ENCODE measurements at places on chromosomes 6 and 20.

- no peak for DNase-seq
These were observed 302.6 kb upstream of the NRSN1 start for GRCh38 chr6:23823421-23823820.

DNA sequence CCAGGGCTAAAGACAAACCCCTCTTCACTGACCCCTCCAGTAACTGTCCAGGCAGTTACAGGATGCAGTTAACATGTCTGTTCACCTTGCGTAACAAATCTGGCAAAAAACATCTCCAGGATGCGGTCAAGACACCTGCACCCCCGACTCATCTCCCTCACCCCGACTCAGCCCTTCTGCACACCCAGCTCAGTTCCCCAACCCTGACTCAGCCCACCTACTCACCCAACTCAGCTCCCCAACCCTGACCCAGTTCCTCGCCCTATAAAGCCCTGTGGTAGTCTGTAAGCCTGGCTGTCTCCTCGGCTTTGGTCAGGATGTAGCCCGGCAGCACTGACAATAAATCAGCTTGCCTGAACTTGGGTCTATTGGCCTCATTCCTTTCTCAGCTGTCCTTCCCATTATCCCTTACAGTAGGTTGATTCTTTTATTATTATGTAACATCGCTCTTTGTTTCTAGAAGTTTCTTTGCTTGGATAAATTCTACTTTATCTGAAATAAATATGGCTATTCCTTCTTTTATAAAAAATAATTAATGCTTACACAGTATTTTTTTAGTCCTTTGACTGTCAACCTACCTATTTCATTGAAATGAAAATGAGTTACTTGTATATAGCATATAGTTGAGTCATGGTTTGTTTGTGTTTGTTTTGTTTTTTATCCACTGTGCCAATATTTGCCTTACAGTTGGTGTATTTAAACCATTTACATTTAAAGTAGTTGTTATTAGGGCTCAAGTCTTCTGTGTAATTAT, 12.9 kb upstream of the ADTRP start:
- DNase-seq, result no peak

GRCh38 chr20:21246161-21246560, 57.0 kb upstream of the XRN2 start:
- no peak for DNase-seq

GRCh38 chr20:59634435-59635005, 30.2 kb downstream of the PHACTR3 start:
- no peak for DNase-seq

DNA sequence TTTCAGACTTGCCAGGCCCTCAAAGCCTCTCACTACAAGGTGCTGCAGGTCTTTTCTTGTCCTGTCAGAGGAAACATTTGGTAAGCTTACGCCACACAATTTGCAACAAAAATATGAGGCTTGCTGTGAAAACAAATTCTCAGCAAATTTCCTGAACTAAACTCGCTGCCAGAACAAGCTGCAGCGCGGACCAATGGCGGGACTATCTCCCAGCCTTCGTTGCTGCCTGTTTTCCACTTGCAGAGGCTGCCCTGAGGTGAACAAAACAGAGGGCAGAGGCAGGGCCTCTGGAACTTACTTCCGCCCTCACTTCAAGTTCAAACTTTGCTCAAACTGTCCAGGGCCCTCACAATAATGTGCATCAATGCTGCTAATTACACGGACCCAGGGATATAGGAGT, 12.4 kb downstream of the UQCC2 start:
- DNase-seq, result no peak

DNA sequence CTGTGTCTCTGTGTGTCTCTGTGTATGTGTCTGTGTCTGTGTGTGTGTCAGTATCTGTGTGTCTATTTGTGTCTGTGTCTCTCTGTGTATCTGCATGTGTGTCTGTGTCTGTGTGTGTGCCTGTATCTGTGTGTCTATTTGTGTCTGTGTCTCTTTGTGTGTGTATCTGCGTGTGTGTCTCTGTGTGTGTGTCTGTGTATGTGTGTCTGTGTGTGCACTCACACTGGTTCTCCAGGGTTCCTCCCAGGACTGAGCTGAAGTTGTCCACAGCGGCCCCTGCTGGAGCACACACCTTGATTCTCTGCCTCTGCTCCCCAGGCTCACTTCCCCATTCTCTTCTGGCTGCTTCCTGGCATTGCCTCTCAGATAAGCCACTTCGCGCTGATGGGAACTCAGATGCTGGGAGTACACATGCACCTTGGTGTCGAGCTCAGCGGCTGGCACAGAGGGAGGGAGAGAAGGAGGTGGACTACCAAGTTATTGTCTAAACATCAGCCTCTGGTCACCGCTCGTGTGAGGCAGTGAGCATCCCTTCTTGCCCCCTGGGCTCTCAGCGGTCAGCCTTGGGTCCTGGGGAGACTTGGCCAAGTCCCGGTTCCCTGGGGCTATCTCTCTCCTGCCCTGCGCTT, 104.9 kb upstream of the NXT1 start:
- no peak for DNase-seq

DNA sequence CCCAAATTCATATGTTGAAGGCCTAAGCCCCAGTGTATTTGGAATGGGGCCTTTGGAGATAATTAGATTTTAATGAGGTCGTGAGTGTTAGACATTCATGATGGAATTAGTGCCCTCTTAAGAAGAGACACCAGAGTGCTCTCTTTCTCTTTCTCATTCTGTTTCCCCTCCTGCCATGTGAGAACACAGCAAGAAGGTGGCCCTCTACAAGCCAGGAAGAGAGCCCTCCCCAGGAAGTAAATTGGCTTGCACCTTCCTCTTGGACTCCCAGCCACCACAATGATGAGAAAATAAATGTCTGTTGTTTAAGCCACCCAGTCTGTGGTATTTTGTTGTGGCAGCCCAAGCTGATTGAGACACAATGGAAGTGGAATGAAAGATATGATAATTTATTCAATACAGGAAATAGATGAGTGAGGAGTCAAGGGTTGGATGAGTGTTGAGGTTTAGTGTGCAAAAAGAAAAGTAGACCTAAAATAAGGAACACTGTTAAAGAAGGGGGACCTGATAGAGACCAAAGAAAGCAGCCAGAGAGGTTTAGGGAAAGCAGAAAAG, 25.9 kb upstream of the ATXN1 start:
- DNase-seq, result no peak

DNA sequence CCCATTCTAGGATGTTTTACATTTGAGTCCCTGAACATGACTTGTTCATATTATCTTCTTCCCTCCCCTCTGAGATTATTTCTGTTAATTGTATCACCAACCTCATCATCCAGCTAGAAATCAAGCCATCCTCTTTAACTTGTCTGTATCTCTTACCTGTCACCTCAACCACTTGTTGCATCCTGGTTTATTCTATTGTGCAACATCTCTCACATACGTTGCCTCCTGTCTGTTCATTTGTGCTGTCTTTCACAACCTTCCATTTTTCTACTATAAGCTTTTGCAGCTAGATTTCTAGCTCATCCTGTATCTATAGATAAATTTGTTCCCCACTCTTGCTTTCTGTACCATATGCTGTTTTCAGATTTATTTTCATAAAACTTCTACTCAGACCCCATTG, 183.7 kb downstream of the MCHR2 start:
- DNase-seq, result no peak

DNA sequence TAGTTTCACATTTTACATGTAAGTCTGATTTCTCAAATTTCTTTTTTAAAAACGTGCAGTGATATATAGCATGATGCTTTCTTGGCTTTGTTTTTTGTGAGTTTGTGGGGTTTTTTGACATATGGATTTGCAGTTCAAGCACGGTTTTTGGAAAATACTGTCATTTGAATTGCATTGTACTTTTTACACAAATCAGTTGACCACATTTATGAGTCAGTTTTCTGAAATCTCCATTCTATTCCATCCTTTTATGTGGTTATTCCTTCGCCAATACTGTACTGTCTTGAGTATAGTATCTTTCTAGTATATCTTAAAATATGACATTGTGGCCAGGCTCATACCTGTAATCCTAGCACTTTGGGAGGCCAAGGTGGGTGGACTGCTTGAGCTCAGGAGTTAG, 890.0 kb upstream of the CITED2 start:
- no peak for DNase-seq

GRCh38 chr6:24980507-24981385, 45.0 kb upstream of the RIPOR2 start:
- no peak for DNase-seq

GRCh38 chr6:105015482-105015881, 58.6 kb downstream of the LIN28B start:
- no peak for DNase-seq

- no peak for DNase-seq
These were observed 122.2 kb upstream of the SYNCRIP start for GRCh38 chr6:85764844-85765243.

GRCh38 chr6:47690214-47690613, 8.2 kb upstream of the ADGRF4 start:
- DNase-seq, result no peak

- DNase-seq, result no peak
These were observed 106.6 kb downstream of the ATXN1 start for GRCh38 chr6:16654701-16655100.

DNA sequence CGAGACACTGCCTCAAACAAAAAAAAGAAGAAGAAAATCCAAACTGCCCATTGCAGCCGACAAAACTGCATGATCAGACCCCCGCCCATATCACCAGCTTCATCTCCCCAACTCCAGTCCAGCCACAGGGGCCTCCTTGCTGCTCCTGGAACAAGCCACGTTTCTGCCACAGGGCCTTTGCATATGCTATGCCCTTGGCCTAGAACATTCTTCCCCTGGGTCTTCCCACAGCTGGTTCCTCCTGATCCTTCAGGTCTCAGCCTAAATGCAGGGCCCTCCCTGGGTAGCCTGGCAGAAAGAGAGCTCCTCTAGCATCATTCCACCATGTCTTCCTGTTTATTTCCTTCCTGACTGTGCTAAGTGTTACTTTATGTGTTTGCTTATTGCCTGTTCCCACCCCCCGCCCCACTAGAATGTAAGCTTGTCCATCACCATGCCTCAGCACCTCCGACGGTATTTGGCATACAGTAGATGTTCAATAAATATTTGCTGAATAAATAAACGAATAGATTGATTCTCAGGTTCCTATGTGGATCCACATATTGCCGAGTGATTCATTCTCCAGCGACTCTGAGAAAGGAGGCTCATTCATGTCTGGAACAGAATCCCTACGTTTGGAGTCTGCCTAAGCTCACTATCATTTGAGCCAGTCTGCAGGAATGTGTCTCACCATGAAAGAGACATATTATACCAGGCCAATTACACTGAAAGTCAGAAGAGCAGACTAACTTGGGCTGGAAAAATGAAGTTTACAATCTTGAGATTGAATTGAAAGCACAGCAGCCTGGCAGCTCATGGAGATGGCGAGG, 56.1 kb downstream of the NFATC2 start:
- no peak for DNase-seq

GRCh38 chr6:137738931-137739504, 128.0 kb upstream of the TNFAIP3 start:
- DNase-seq, result no peak

DNA sequence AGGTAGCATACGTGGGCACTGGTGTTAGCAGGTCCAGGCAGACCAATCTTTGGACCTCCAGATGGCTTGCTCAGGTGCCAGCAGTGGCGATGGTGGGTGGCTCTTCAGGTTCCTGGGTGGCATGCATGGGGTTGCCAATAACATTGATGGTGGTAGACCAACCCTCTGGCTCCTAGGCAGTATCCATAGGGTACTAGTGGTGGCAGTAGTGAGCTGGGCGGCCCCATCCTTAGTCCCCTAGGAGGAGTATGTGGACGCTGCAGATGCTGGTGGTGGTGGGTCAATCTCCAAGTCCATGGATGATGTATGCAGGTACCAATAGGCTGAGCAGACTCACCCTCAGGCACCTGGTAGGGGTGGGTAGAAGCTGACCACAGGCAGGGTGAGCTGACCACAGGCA, 70.6 kb downstream of the ZC2HC1B start:
- no peak for DNase-seq

DNA sequence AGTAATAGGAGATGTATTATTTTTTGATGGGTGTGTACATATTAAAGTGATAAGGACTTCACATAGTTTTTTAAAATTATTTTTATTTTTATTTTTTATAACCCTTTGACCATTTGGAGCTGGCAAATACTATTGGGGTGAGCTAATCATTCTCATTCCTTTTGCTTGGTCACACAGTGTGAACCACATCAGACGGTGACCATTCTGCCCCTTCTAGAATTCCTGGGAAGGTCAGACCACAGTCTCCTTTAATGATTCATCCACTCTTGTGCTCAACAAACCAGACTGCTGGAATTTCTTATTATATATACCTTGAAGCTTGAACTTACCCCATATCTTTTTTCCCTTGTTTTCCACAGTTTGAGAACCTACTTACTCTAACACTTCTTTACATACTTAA, 23.9 kb upstream of the PRL start:
- DNase-seq, result no peak

DNA sequence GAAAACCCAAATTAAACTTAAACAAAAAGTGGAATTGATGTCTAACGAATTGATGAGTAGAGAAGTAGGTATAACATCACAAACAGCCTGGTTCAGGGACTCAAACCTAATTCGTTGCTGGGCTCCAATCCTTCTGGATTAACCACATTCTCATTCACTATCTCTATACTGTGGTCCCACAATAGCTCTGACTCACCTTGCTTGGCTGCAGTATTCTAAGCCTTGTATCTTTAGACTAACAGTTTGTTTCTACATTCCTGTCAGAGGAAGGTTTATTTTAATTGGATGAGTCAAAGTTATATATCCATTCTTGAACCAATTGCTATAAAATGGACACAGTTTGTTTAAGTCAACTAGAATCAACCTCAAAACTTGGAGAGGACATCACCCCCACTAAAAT, 530.5 kb upstream of the PTCHD4 start:
- DNase-seq, result no peak

- no peak for DNase-seq
These were observed 101.3 kb downstream of the SNX5 start for GRCh38 chr20:17867131-17867925.

DNA sequence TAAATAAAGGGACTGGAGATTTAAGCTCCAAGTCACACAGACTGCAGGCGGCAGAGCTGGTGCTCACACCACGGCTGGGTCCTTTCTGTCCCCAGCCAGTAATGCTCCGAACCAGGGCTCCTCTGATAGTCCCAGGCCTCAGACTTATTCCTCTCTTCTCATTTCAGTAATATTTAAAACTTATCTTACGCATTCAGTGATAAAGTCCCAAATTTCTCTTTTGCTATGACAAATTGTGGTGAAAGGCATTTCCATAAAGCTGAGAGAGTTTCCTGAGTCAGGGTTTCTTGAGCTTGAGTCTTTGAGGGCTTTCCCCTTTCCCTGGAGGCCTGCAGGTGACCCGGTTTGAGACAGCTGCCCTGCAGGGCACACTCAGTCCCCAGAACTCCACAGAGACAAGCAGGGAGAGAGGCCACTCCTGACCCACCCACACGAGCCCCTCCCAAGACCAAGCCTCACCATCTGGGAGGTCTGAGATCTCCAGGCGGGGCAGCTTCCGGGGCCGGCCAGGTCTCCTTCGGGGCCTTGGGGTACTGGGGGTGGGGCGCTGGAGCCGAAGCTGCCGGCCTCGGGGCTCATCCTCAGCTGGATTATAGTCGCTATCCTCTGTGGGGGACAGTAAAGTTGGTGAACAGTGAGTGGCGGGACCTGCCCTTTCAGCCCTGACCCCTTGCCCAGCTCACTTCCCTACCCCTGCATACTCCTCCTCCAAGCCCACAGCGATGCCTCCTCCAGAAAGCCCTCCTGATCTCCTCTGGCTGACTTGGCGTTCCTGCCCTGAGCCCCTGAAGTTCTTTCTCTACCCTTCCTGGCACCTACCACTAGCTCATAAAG, 6.6 kb downstream of the ZNF335 start:
- DNase-seq, result no peak

GRCh38 chr6:72925136-72925535, 300.2 kb downstream of the KHDC1L start:
- no peak for DNase-seq

All from T-helper 2 cell treated with Interferon-gamma antibody and Interleukin-4, amounts not matched to agents 5 μg/mL and 100 μg/mL, for 36 hours (primary cell).